ENCODE measurements at places on chromosomes 7 and 10.

DNA sequence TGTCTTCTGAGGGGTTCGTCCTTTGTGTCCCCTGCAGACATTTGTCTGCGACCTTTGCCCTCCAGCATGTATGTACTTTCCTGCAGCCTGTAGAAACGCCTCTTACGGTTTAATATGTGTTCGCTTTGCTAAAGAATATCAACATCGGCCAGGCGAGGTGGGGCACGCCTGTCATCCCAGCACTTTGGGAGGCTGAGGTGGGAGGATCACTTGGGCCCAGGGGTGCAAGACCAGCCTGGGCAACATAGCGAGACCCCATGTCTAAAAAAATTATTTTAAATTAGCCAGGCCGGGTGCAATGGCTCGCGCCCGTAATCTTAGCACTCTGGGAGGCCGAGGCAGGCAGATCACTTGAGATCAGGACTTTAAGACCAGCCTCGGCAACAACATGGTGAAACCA lies 15.5 kb downstream of the ALKBH4 start:
- DNase-seq, result no peak

DNA sequence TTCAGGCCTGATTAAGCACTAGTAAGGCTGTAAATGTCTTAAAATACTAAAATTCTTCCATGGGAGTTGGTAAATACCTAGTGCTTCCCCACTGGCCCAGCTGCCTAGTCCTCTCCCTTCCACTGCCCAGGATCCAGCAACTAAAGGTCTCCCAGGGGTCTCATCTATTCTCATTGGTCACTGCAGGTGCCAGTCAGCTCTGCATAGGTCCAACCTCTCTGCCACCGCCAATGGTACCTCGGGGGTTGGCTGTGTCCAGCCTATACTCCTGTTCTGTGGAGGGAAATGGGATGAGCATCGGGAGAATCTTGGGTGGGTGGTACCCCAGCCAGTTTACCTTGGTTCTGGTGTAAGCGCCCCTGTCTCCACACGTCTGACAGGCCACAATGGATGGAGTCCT lies 6.1 kb upstream of the CREB5 start:
- DNase-seq, result no peak

DNA sequence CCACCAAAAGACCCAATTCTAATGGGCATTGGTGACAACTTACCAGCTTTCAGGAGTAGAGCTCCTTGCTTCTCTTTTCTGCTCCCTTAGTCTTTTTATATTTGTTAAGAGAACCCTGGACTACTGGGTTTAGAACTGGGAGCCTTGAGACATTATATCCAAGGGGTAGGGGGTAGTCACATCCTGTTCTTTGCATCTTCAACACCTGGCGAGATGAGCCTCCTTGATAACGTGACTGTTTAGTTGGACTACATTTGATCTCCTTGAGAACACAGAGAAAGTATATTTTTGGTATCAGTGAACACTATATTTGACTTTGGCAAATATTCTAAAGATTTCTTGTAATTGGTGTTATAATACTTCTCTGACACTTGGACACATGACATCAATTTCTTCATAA lies 9.0 kb upstream of the SMNDC1 start:
- no peak for DNase-seq

- DNase-seq, result no peak
These were observed 109.0 kb downstream of the EBF3 start for GRCh38 chr10:129854796-129855705.

DNA sequence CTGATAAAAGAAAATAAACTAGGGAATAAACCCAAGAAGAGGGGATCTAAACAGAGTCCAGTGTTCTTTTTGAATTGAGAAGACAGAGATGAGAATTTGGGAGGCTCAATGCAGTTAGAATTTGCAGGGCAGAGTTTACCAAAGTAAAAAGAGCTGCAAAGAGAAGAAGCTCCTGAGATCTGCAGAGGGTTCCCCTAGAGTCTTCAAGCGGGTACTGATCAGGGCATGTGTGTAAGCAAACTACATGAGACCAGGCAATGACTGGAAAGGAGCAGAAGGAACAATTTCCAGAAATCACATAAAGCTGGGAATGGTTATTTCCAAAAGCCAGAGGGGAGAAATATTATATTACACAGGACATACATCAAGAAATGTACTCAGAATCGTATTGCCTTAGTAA lies 58.1 kb upstream of the TES start:
- no peak for DNase-seq

- DNase-seq, result no peak
These were observed 76.4 kb downstream of the MPLKIP start for GRCh38 chr7:40058026-40058425.

DNA sequence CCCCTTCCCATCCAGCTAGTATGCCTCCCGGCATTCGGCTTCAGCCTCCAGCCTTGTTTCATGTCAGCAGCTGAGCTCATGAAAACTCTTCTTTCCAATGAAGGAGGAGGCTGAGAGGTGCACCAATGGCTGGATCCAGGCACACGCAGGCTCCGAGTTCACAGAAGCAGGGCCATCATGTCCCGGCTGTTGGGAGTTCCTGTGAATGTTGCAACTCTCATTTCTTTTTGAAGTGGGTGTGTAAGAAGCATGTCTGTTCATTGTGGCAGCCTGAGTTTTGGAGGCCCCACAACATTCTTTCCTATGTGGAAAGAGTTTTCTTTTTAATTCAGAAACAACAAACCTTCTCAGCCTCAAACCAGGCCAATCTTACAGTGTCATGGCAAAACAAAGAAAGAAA lies 89.7 kb downstream of the PTPRE start:
- no peak for DNase-seq

- no peak for DNase-seq
These were observed 155.4 kb downstream of the DIP2C start for GRCh38 chr10:534047-534566.

DNA sequence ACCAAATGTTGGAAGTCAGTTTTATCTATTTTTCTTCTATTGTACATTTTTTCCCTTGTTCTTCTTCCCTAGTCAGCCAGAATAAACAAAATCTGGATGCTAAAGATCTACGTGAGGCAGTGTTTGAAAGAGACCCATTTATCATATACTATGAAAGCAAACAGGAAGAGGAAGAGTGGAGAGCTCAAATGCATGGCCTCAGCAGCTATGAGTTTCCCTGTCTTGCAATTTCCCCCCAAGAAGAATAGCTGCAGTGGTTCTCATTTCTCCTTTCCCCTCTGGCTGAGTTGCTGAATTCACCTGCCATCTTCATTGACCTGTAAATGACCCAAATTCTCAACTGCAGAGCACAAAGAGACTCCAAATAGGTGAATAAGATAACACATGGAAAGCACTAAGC lies 347.1 kb upstream of the NRP1 start:
- no peak for DNase-seq

GRCh38 chr7:95027234-95027872 lies 120.0 kb downstream of the PPP1R9A start:
- no peak for DNase-seq

- DNase-seq, result no peak
These were observed 418.9 kb downstream of the MDFIC start for GRCh38 chr7:115340828-115341227.

- DNase-seq, result no peak
These were observed 904 bp downstream of the NPTX2 start for GRCh38 chr7:98617960-98618418.

DNA sequence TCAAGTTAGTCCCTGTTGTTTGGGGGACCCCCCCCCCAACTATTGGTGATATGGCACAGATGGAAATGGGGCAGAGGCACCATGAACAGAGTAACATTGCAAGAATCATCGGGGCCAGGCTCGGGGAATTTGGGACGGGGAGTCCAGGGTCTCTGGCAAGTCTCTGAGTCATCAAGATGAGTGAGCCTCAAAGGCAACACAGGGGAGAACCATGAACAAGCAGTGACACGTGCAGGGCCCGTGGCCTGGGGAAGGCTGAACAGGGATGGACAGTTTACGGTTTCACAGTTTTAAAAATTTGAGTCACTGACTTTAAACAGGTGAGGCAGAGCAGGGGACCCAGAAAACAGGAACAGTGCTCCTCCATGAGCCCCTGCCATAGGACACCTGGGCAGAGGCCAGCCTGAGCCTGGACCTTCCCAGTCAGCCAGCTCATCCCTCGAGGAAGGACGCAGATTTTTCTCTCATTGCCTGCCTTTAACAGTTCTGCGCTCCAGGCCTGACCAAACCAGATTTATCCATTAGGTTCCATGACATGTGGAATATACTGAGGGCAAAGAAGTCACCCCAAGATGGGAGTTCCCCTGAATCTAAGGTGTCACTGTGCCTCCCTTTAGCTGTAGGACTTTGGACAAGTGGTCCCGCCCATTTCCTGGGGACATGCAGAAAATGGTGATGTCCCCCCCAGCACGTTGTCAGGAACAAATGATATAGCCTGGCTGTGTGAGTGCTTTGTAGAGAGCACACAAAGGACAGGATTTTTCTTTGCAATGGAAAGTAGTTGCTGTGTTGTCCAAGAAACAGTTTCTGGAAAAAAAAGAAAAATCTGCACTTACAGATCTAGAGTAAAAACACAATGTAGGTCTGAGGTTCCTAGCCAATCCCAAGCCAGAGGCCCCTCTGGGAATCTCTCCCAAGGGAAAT lies 23.8 kb downstream of the CHST15 start:
- DNase-seq, result no peak

DNA sequence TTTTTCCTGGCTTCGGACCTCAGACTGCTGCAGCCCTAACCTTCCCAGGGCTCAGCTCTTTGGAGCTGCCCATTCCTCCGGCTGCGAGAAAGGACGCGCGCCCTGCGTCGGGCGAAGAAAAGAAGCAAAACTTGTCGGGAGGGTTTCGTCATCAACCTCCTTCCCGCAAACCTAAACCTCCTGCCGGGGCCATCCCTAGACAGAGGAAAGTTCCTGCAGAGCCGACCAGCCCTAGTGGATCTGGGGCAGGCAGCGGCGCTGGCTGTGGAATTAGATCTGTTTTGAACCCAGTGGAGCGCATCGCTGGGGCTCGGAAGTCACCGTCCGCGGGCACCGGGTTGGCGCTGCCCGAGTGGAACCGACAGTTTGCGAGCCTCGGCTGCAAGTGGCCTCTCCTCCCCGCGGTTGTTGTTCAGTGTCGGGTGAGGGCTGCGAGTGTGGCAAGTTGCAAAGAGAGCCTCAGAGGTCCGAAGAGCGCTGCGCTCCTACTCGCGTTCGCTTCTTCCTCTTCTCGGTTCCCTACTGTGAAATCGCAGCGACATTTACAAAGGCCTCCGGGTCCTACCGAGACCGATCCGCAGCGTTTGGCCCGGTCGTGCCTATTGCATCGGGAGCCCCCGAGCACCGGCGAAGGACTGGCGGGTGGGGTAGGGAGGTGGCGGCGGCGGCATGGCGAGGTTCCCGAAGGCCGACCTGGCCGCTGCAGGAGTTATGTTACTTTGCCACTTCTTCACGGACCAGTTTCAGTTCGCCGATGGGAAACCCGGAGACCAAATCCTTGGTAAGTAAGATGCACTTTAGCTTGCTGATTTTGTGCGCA lies at the start of gene PLXDC2:
TSS of gene PLXDC2 (plus strand) at position 22 of the 820 bp plus-strand sequence.
- no peak for DNase-seq

GRCh38 chr10:98296524-98296923 lies 28.5 kb upstream of the LOXL4 start:
- no peak for DNase-seq

DNA sequence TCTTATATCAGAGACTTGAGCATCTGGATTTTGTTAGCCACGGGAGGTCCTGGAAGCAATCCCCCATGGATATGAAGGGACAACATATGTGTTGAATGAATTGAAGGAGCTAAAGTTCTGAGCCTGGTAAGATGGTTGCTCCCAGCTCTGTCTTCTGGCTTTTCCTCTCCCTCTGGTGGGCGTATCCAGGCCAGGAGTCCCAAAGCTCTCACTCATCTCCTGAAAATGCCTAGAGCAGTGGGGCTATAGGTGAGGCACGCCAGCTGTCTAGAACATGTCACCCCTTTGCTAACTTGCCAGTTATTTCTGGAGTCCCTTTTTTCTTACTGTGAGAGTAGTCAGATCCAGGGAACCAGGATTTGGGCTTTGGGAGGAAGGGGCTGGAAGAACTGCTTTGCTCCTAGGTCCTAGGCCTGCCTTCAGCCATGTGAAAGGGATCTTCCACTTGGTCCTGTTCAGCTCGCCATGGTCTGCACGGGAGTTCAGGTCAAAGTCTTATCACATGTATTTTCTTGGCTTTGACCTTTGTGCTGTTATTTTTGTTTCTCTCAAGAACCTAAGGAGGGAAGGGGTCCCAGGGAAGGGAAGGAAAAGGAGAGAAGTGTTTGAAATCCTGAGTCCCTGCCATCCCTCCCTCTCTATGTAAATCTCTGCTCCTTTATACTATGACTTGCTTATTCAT lies 73.6 kb downstream of the MINPP1 start:
- no peak for DNase-seq

GRCh38 chr7:77866786-77867536 lies 68.4 kb downstream of the PHTF2 start:
- no peak for DNase-seq

GRCh38 chr7:112616295-112616694 lies 135.5 kb downstream of the LSMEM1 start:
- DNase-seq, result no peak

GRCh38 chr10:95664543-95664942 lies 8.0 kb upstream of the ALDH18A1 start:
- DNase-seq, result no peak

GRCh38 chr7:148835854-148836253 lies 48.2 kb downstream of the EZH2 start:
- DNase-seq, result no peak

GRCh38 chr7:90484706-90485105 lies 15.3 kb downstream of the PTTG1IP2 start:
- no peak for DNase-seq

- DNase-seq, result no peak
These were observed 44.4 kb downstream of the AMZ1 start for GRCh38 chr7:2732388-2732787.

DNA sequence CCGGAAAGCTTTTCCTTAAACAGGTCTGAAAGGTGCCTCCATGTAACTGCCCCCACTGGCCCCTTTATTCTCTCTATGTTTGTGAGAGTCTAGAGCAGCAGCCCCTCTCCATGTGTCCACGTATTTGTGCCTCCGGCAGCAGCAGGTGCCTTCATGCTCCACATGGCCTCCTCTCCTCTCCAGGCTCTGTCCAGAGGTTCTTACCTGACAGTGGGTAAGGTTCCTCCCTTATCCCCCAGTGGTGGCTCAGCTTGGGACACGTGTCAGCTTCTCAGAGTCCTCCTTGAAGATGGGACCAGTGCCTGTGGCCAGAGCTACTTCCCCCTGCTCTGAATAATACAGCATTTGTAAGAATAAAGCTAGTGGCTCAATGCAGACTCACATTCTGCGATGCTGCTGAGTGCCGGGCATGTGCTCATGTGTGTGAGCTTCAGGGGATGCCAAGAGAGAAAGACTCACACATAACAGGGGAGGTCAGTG lies 7.9 kb downstream of the CALML3 start:
- no peak for DNase-seq

GRCh38 chr7:18133921-18134320 lies 106.3 kb upstream of the PRPS1L1 start:
- no peak for DNase-seq

Measured in NCI-H510A (cell line).